NCI-H226 (cell line): ENCODE measurements at places on chromosomes 6 and 20.

- no peak for DNase-seq
These were observed 1109.0 kb upstream of the FLRT3 start for GRCh38 chr20:15446373-15446772.

GRCh38 chr6:22882581-22882980 is 313.2 kb downstream of the HDGFL1 start:
- DNase-seq = no peak

- DNase-seq = peak; percentile 25
These were observed 172.4 kb downstream of the MOXD1 start for GRCh38 chr6:132228894-132229293.

DNA sequence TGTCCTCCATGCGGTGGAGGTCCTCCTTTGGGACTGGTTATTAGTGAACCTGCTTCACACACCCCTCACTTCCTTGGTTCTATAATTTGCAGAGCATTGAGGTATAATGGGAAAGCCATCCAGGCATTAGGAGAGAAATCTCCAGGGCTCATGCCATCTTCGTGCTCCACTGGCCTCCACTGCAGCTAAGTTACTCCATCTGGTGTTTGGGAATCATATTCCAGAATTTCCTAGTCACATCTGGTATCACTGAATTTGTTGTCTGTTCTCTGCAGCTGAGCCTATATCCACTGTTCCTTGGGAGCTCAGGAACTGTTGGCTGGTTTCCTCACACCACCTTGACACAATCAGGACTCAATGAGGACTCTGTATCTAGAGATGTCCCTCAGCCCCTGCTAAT is 173.0 kb upstream of the TSHZ2 start:
- no peak for DNase-seq

DNA sequence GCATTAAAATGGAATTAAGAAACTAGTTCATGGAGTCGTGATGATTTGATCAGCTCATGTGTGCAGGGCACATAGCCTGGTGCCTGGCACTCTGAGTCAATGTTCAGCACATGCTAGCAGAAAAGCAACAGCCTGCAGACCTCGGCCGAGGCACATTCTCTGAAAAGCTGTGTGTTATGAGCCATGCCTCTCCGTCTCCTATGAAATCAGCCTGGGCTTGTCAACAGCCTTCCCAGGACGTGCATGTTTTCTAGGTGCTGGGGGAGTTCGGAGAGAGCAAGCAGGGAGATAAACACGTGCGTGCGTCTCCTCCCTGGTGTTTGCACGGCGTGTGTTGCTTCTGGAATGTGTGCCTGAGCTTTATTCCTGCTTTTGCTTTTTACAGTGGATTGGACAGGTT is 207.8 kb upstream of the KCNG1 start:
- DNase-seq = no peak

- DNase-seq = no peak
These were observed at the start of gene GDAP1L1 for GRCh38 chr20:44247131-44247571. Gene GDAP1L1, plus strand, starts transcription at chr20:44247308. Its CDS starts 27 bp downstream, at chr20:44247335.

GRCh38 chr20:21232546-21233280 is 70.4 kb upstream of the XRN2 start:
- no peak for DNase-seq

- DNase-seq = no peak
These were observed 105.7 kb upstream of the QKI start for GRCh38 chr6:163308629-163309440.

DNA sequence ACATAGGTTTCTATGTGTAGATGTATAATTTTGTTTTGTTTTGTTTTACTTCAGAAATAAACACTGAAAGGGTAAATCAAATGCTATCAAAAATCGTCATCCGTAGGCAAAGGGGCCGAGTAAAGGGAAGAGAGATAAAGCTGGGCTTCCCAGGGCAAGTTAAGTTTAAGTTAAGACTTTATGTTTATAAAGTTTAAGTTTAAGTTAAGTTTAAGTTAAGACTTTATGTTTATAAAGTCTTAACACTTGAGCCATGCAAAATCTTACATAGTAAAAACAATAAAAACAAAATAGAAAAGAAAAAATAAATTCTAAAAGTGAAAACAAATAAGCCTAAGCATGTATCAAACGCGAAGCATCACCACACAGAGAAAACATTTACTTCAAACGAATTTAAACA is 216.1 kb upstream of the SYNDIG1 start:
- no peak for DNase-seq

GRCh38 chr6:120786256-120786655 is 548.0 kb downstream of the TBC1D32 start:
- DNase-seq = no peak

GRCh38 chr6:40556023-40556422 is 31.1 kb downstream of the LRFN2 start:
- no peak for DNase-seq

DNA sequence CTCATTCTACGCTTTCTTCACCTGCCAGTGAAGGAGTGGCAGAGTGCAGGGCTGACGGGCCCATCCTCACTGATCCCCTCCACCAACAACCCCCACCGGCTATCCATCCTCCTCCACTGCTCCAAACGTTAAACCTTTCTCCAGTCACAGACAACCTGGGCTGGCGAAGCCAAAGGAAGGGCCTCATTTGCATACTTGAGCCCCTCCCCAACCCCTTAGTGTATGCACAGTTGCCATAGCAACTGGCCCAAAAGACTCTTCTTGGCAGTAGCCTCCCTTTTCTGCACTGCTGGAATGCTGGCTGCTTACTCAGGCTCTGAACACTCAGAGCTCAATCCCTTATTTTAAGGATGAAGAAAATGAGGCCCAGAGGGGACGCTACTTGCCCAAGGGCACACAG is 130.3 kb downstream of the GRM4 start:
- DNase-seq = no peak

GRCh38 chr20:62822788-62823651 is 6.2 kb downstream of the COL9A3 start:
- no peak for DNase-seq

DNA sequence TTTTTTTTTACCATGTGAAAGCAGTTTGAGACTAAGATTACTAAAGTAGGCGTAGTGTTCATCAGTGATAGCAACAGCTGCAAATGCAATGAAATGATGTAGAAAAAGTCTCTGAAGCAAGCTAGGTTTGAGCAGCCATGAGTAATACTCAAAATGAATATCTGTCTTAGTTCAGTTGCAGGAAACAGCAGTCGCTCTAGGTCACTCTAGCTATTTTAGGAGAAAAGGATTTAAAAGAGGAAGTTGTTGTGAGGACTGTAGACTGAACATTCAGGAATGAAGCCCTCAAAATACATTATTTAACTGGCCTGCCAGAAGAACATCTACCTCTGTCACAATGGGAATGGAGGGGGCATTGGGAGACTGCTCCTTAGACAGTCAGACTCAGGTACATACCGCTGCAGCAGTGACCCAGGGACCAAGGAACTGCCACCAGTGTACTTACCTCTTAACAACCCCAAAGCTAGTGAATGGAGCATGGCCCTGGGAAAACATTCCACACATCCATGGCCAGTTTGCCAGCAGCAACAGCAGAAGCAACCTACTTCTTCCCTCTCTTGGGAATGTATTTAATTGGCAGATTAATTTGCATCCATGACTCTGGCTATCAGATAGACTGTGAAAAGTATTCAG is 243.0 kb upstream of the KHDRBS2 start:
- DNase-seq = no peak

DNA sequence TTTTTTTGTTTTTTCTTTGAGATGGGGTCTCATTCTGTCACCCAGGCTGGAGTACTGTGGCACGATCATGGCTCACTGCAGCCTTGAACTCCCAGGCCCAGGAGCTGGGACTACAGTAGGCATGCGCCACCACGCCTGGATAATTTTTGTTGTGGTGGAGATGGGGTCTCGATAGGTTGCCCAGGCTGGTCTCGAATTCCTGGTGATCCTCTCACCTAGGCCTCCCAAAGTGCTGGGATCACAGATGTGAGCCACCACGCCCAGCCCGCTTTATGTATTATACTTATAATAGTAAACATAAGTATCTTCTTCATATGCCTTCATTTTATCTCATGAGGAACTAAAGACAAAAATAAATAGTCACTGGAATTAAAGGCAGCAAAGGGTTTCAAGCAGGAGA is 63.5 kb downstream of the GINS1 start:
- DNase-seq = no peak

DNA sequence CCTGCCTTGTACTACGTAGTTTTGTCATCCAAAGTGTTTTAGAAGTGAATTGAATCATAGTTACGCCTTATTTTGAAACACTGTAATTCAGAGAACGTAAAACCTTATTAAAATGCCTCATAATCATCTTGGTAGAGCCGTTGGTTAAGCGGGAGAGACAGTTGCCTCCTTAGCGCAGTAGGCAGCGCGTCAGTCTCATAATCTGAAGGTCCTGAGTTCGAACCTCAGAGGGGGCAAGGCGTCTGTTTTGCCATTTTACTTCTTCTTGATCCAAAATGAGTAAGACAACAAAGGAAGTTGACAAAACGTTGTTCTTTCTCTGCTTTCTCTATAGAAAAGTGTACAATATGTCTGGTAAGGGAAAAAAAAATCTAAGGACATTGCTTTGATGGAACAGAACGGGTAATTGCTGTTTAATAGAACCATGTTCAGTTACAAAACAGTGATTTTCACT is 20.7 kb upstream of the TRIM27 start:
- peak; percentile 52 for DNase-seq

- DNase-seq = no peak
These were observed 139.5 kb downstream of the ERMARD start for GRCh38 chr6:169890901-169891300.

GRCh38 chr20:11057624-11058023 is 383.8 kb upstream of the JAG1 start:
- no peak for DNase-seq

GRCh38 chr6:169093066-169093723 is 160.5 kb downstream of the THBS2 start:
- DNase-seq = no peak

GRCh38 chr6:24883618-24884017 is 52.1 kb downstream of the RIPOR2 start:
- DNase-seq = no peak

GRCh38 chr6:45474376-45474775 is 96.6 kb upstream of the SUPT3H start:
- DNase-seq = no peak

DNA sequence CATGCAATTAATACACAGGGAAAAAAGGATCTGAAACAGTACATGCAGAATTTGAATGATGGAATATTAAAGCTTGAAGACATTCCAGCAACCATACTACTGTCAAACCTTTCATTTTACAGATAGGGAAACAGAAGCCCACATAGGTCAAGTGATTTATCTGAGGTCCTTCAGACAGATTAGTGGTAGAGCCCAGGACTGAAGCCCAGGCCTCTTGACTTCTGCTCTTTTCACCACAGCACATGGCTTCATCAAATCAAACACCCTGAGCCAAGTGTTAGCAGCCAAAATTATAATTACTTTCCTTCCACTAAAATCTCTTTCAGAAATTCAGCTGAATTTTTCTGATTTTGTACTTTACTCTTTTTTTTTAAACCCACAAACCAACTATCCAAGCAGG is 435.6 kb upstream of the RUNX2 start:
- DNase-seq = no peak

- DNase-seq = no peak
These were observed 121.7 kb upstream of the TNFAIP3 start for GRCh38 chr6:137745321-137745720.

GRCh38 chr6:144049386-144049785 is 41.3 kb upstream of the PLAGL1 start:
- no peak for DNase-seq

DNA sequence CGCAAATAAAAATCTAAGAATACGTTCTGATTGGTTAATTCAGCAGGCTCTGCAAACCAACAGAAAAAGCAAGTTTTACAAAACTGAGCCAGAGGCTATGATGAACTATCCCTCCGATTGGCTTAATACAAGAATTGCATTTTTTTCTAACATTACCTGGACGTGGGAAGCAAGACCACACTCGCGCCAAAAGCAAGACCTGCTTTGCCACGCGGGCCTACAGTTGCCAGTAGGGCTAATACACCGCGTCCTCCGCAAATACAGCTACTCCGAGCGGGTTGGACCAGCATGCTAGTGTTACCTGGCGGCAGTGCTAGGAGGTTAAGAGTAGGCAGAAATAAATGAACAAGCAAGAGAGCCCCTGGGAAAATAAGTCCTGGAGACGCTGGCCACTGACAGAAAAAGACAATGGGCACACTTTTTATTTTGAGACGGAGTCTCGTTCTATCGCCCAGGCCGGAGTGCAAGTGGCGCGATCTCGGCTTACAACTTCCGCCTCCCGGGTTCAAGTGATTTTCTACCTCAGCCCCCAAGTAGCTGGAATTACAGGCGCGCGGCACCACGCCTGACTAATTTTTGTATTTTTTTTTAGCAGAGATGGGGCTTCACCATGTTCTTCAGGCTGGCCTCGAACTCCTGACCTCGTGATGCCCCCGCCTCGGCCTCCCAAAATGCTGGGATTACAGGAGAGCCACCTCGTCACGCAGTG is 131.9 kb upstream of the BTN3A2 start:
- DNase-seq = no peak

DNA sequence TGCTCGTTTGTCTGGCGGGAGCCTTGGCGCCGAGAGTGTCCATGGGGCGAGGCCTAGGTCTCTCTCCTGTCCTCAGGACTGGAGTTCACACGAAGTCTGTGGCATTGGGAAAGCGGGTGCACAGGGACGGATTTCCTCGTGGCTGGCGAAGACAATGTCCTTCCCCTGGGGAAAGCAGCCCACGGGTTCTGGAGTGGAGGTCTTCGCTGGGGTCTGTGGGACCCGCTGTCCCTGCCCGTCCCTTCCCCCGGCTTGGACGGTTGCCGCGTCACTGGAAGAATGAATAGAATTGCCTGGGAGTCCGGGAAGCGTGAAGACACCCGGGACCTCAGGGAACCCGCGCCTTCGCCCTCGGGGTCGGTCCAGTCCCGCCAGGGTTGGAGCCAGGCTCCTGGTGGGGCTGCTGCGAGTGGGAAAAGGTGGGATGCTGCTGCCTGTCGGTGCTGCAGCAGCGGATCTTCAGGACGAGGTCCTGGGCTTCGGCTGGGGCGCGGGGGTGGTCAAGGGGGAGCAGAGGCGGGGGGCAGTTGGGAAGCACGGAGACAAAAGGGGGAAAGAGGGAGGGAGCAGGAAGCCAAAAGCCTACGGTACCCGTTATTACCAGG is 441.8 kb upstream of the DEFB115 start:
- no peak for DNase-seq

GRCh38 chr20:39112178-39112743 is 150.1 kb downstream of the DHX35 start:
- peak; percentile 19 for DNase-seq

- DNase-seq = peak; percentile 97
These were observed 40.4 kb upstream of the PRELID3B start for GRCh38 chr20:59082981-59083380.

DNA sequence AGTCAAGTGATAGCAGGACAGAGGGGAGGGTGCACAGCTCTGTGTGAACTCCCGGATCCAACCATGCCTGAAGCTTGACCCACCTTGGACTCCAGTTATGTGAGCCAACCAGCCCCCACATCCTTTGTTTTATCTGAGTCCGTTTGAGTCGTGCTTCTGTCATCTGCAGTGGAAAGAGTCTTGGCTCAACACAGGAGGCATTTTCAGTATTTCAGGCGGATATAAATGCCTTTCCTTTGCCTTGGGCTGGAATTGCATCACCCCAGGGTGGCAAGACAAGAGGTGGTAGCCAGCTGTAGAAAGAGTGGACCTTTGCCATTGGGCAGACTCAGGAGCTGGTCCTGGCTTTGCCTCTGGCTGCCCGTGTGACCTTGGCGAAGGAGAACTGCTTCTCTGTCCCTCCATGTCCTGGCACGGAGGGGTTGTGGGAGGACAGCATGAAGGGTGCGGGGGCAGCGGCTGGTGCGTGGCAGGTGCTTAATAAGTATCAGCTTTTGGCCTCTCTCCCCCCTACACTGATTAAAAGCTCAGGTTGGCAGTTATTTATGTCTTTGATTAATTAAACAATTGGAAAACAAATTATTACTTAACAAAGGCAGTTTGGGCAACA is 42.6 kb upstream of the APCDD1L start:
- peak; percentile 23 for DNase-seq
